ENCODE measurements at places on chromosomes 7 and 10.
A peak's percentile ranks its signal among the peaks of the same experiment; 100 is the strongest.

- no peak for DNase-seq
Observed at GRCh38 chr7:142789441-142789840, 18.7 kb downstream of the PRSS2 start.

DNA sequence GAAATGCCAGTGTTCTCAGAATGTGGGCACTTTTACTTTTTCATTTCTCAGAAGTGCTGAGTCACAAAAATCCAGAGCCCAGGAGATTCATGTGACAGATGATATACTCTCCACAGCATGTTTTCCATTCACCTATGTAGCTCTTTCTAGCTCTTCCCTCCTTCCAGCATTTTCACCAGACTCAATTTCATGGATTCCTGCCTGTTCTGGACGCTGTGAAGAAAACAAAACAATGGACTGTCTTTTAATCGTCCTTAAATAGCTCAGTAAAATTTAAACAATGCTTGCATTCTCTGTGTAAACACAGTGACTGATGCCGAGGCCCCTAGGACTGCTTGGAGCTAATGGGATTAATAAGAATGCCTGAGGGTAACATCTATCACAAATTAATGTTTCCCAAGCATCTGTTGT is 25.5 kb downstream of the ZNF713 start:
- DNase-seq, result peak; percentile 68

GRCh38 chr10:13001887-13002212 is 337 bp upstream of the CCDC3 start:
- DNase-seq, result no peak

- DNase-seq, result no peak
Observed at GRCh38 chr7:48011323-48011722, 17.6 kb downstream of the SUN3 start.

GRCh38 chr7:113142385-113143119 is 24.2 kb upstream of the SMIM30 start:
- DNase-seq, result no peak

DNA sequence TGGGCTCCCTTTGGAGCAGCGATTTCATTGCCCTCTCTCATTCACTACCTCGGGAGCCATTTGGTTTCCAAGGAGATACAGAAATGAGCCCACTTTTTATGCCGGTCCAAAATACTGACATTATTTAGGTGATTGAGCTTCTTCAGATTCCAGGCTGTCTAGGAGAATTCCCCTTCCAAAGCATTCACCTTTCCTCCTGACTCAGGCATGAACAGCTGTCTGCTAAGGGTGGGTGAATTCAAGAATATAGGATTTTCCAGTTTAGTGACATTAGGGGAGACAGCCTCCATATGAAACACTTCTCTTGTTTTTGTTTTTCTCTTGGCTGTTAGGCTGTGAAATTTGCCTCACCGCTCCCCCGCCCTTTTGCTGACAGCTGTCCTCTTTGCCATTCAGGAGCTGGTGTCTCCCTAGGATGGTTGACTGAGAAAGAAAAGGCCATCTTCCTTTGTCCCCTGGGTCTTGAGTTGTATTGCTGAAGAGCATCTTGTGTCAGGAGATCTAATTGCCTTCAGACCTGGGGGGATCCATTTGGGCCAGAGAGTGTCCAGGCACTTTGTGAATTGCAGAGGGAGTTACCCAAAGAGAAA is 56.7 kb downstream of the LRRC4 start:
- no peak for DNase-seq

GRCh38 chr10:77859200-77859864 is 67.2 kb downstream of the DLG5 start:
- DNase-seq, result no peak
